Cortex of kidney (tissue), 1 donor: ENCODE measurements at places on chromosomes 3 and 15.

GRCh38 chr3:126845920-126846715, 136.8 kb upstream of the PLXNA1 start:
- DNase-seq, result no peak

- no peak for DNase-seq
These were observed 507.7 kb upstream of the SEMA6D start for GRCh38 chr15:47209591-47209990.

GRCh38 chr3:5035692-5036391, 56.6 kb downstream of the BHLHE40 start:
- no peak for DNase-seq

DNA sequence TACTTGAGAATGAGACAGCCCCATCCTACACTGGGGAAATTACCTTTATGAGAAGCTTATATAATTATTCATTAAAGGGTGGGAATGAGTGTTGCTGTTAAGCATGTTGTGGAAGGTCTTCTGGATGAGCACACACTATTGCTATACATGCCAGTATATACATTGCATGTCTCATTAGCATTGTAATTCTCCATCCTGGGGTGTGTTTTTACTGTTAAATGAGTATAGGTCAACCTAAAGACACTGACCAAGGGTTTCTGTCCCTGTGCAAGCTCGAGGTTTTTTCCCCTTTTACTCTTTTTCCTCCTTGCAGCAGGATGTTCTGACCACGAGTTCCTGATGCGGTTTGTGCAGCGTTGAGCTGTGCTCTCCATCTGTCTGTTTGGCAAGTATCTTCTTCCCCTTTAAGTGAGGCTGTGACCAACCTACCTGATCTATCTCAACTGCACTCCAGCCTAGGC, 7.2 kb upstream of the IVD start:
- no peak for DNase-seq

DNA sequence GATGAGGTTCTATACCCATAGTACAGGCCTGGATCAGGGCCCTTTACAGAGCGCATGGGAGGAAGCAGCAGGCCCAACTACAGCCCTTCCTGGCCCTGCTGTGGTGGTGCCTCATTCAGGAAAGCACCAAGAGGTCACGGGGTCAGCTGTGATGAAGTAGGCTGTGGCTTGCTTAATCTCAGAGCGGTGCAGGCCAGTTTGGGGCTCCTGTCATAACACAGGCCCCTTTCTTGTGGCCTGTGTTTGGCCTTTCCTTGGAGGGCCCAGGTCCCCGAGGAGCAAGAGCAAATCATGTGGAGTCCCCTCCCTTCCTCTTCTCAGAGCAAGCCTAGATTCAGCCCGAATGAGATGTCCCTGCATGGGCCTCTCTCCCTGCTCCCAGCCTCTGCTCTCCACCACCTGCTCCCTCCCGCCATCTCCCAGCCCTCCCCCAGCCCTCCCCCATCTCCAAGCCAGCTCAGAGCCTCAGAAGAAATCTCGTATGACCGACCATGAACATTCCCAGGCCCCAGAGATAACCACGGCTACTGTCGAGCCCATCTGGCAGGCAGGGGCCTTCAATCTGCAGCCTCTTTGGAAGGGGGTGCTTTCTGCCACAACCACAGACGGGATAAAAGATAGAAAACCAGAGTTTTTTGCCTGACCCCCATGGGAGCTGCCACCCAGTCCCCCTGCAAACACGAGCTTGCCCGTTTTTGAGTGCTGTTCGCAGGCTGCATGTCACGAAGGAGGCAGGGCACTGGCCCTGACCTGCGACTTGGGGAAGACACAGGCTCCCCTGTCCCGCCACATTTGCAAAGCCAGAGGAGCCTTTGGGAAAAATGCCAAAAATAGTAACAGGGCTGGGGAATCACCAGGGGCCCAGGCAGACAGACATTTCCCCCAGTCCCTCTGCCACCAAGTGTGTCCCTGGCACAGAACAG, 32.3 kb upstream of the DUSP7 start:
- no peak for DNase-seq

- DNase-seq, result no peak
These were observed 1.2 kb downstream of the HAUS2 start for GRCh38 chr15:42549741-42550392.

DNA sequence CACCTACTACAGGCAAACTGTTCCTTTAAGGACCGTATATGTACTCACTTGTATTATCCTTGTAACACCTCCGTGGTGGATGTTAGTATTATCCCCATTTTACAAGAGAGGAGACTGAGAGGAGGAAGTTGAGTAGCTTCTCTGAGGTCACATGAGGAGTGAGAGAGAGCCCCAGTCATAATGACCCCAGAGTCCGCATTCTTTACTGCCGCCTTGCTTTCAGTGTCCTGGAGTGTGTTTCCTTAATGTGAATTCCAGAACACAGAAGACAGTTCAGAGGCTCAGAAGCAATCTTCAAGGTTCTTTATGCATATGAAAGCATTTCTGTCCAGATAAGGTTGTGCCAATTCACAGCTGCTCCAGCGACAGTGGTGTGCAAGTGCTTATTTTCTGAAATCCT, 199.2 kb downstream of the CACNA2D3 start:
- no peak for DNase-seq

GRCh38 chr3:133055339-133055738, 17.1 kb downstream of the TMEM108 start:
- DNase-seq, result no peak

- no peak for DNase-seq
These were observed 8.8 kb upstream of the OCA2 start for GRCh38 chr15:28107904-28108275.

GRCh38 chr3:5116538-5116937, 5.6 kb upstream of the ARL8B start:
- DNase-seq, result no peak

DNA sequence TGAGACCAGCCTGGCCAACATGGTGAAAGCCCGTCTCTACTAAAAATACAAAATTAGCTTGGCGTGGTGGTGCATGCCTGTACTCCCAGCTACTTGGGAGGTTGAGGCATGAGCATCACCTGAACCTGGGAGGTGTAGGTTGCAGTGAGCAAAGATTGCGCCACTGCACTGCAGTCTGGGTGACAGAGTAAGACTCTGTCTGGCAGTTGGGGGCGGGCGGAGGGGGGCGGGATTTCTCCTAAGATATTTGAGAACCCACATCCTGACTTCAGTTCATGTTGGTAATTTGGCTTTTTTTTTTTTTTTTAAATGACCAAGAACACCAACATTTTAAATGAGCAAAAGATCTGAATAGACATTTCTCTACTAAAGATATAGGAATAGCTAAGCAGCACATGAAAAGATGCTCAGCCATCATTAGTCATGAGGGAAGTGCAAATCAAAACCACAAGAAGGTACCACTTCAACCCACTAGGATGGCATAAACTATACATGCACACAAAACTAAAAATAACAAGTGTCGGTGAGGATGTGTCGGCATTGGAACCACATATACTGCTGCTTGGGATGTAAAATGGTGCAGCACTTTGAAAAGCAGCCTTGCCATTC, 75.6 kb upstream of the LMOD3 start:
- no peak for DNase-seq

- no peak for DNase-seq
These were observed 199.1 kb downstream of the FAM43A start for GRCh38 chr3:194884649-194885315.

- no peak for DNase-seq
These were observed 171.0 kb upstream of the UMPS start for GRCh38 chr3:124558991-124559845.

DNA sequence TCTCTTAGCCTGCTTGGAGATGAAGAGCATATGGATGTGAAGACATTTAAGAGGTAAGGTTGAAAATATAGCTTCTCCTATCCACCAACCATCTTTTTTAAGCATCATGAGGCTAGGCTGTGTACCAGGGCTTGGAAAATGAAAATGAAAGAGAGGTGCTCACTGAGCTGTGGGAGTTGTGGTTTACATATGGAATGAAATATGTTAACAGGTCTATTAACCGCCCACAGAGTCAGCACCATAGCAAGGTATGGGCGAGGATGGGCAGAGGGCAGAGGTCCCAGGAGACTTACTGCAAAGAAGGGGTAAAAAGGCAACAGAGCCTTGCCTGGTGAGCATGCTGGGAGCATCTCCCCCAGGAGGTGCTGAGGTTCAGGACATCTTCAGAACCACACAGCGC, 273.1 kb downstream of the GABRG3 start:
- no peak for DNase-seq

- no peak for DNase-seq
These were observed 36.5 kb downstream of the PPM1L start for GRCh38 chr3:160792540-160792939.

- no peak for DNase-seq
These were observed 129.6 kb downstream of the NR2F2 start for GRCh38 chr15:96460106-96460505.

DNA sequence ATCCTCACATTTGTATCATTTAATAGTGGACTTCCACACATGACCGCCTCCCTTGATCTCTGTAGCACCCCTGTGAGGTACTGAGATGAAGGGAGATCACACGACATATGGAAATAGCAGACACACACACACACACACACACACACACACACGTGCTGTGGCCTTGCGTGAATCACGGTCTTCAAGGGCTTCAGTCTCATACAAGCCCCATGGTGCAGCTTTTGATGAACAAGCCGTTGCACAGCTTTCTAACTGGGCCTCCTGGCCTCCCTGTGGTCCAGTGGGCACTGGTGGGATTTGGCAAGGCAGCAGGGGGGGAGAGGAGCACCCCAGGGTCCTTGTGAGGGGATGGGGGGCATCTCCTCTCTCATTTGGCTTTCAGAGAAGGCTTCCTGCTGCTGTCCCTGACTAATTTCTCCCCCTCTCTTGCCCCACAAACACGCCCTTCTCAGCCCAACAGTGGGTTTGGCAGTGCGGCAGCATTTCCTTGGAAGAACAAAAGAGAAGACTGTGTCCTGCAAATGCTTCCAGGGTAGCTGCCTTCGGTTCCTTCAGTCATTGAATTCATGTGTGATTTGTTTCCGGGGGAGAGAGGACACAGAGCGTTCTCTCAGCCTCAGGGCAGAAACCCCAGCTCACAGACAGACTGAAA, 98.7 kb downstream of the SMAD6 start:
- no peak for DNase-seq

DNA sequence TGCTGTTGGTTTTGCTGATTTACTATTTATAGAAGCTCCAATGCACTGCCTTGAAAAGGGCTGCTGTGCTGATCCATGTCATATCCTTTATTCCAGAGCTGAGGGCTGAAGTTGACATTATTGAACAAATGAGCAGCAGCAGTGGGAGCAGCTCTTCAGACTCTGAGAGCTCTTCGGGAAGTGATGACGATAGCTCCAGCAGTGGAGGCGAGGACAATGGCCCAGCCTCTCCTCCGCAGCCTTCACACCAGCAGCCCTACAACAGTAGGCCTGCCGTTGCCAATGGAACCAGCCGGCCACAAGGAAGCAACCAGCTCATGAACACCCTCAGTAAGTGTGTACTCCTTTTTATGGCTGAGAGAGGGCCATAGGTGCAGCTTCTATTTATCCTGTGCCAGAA, 8.8 kb downstream of the EAF1 start:
- DNase-seq, result no peak

- DNase-seq, result peak; percentile 9
These were observed 1.4 kb upstream of the RAP2B start for GRCh38 chr3:153160451-153161137.

- DNase-seq, result no peak
These were observed 501.4 kb downstream of the PYDC2 start for GRCh38 chr3:191962324-191962723.

- DNase-seq, result no peak
These were observed 53.1 kb downstream of the FAM98B start for GRCh38 chr15:38506997-38507396.

DNA sequence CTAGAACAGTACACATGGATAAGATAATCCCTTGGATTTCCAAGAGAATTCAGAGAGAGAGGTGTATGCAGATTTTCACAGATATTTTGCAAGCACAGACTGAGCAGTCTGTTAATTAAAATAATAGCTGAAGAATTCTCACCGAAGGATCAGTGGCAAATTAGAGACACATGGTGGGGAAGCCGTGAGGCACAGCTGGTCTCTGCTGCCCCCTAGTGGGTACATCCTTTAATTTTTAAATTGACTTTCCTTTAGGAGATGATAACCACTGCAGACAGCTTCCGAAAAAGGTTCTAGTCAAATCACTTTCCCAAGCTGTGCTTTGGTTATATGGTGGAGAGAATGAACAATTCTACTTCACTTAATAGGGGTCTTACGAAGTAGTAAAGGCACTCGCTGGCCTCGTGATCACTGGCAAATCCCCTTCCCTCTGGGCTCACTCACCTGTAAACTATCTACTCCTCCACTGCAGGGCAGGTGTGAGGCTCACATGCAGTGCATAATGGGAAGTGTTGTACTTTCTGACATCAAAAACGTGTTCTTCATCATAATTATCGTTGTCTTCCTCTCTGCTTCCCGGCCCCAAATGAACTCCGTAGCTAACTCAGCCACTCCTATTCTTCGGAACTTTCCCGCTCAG, 19.5 kb downstream of the MESD start:
- DNase-seq, result no peak

DNA sequence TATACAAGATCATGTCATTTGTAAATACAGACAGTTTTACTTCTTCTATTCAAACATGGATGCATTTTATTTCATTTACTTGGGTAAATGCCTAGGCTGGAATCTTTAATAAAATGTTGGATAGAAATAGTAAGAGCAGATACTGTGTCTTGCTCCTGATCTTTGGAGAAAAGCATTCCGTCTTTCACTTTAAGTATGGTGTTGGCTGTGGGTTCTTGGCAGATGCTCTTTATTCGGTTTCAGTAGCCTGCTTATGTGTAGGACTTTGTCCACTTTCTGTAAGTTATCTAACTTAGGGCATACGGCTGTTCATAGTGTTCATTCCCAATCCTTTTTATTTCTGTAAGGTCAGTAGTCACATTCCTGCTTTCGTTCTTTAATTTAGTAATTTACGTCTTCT, 303.0 kb downstream of the ADAMTS17 start:
- no peak for DNase-seq
